Trophoblast cell (in vitro differentiated cells and primary cell): ENCODE measurements at places on chromosomes 1 and 21.

DNA sequence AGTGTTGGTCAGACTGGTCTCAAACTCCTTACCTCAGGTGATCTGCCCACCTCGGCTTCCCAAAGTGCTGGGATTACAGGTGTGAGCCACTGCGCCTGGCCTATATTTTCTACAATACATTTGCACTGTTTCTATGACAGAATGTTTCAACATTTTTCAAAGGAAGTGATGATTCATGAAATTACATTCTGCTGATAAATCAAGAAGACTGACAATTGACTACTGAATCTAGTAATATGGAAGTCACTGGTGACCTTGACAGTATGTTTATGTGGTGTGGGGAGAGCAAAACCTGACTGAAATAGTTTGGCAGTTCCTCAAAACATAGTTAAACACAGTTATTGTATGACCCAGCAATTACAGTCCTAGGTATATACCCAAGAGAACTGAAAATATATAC lies 18.1 kb downstream of the LRIF1 start:
- no peak for DNase-seq

- DNase-seq, result no peak
Measured at GRCh38 chr1:183275322-183275721, 89.3 kb downstream of the LAMC2 start.

DNA sequence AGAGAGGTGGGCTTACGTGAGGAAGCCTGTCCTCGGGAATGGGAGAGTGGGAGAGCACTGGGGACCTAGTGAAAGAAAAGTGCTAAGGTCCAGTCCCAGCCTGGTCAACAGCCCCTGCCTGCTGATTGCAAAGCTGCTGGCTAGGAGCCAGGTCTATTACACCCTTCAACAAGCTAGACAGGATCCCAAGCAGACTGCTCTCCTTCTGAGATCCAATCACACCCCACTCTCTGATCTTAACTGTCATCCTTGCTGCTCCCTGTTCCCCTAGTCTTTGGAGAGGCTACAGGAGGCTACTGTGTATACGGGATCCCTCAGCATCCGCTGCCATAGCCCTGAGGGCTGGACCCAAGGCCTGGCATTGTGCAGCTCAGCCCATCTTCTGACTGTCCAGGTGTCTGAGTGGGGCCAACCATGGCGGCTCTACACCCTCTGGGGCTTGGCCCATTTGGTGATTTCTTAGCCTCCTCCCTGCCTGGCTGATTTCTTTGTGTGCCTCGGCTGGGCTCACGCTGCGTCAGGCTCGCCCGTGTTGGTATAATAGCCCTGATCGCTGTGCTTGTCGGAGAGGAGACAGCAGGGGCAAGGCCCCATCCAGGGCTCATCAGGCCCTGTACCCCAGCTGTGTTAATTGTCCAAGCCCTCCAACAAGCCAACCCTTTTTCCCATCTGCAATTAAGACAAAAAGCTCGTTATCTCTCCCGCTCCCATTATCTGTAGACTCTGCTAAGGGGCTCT lies 43.9 kb downstream of the NAV1 start:
- DNase-seq, result no peak

DNA sequence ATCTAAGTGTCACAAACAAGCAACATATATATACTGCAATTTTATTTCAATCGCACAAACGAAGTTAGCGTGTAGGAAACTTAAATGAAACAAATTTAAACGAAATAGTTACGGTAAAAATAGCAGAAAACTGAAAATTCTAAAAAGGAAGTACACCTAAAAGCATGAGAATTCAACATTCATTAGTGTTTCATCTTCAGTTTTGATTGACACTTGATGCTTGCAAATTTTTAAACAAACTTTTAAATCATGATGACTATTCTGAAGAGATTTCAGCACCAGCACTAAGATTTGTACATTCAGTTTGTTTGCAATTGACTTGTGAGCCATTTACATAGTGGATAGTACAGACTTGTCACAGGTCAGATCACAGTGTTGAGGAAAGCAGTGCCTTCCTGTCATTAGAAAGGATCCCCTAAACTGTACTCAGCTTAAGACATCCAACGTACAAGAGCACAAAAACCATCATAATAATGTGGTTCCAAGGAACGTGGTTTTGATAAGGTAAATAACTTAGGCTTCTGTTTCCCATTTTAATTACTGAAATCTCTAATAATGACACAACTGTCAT lies 67.0 kb upstream of the LBR start:
- DNase-seq, result no peak

GRCh38 chr21:40689217-40689616 lies 157.7 kb downstream of the DSCAM start:
- no peak for DNase-seq

GRCh38 chr1:176119549-176119948 lies 87.5 kb downstream of the COP1 start:
- no peak for DNase-seq

DNA sequence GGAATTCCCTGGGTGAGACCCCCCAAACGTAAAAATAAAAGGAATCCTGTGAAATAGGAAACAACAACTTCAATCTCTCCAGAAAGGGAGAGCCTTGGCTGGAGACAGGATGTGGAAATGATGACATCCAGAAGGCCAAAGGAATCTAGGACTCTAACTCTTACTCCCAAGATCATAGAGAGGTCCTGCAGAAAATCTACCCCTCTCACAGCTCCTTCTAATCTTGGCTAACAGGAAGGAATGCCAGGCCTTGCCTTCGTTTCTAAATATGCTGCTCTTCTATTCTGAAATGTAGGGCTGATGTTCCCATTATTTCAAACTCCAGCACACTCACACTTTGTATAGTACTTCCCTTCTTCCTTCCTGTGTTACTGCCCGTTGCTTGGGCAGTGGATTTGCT lies 40.7 kb downstream of the ARHGEF11 start:
- DNase-seq, result no peak

DNA sequence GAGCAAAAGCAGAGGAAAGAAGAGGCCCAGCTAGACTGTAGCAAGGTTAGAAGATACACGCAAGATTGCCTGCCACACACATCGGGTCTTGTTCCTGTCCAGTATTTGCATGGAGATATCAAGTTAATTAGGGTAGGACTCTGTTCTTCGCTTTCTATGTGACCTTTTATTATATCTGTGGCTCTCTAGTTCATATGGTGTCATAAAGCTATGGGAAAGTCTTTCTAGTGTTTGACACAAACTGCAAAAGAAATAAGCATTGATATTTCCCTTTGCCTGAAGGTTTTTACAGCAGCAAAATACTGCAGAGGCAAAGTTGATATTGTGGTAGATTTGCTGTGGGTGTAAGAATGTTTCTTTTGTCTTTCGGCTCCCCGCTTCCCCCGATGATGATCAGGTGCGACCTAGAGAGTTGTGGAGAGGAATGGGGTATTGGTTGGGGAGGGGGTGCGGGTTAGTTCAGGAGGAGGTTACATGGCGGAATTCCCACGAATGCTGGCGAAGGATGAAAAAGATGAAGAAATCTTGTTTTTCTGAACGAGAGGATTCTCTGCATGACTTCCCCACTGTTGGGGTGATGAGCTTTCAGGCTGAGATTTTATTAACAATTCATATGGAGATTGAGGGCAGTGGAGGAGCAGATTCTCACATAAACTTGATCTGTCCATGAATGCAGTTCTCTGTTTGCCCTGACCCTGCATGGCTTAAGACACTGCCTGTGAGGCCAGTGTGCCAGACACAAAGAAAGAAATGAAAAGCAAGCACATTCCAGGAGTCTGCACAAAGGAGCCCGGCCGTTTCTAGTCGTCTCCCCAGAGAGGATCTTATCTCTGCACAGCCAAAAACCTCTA lies 550.2 kb downstream of the USP25 start:
- DNase-seq, result no peak

GRCh38 chr1:180213401-180214170 lies 16.5 kb upstream of the LHX4 start:
- peak; percentile 77 for DNase-seq

GRCh38 chr1:234531151-234531635 lies 52.2 kb upstream of the TARBP1 start:
- DNase-seq, result peak; percentile 98

- no peak for DNase-seq
Measured at GRCh38 chr21:36100971-36101641, 31.3 kb downstream of the CBR1 start.

DNA sequence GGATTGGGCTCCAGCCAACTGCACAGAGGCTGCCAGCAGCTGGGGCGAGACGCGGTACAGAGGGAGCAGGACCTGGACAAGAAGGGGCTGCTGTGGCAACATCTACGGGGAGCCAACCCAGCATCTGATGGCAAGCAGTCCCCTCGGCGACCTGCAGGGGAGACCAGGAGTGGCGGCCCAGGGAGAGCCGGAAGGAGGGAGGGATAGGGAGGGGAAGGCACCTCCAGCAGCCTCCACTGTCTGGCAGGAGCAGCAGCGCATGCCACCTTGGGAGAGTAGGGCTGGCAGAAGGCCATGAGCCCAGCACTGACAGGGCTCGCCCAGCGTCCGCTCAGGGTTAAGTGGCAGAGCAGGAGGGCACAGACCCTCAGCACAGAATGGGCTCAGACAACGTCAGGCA lies 17.3 kb downstream of the CHD5 start:
- DNase-seq, result no peak

GRCh38 chr1:32636914-32637645 lies 13.3 kb downstream of the ZBTB8OS start:
- peak; percentile 69 for DNase-seq

GRCh38 chr1:157994704-157995582 lies 1.5 kb downstream of the KIRREL1 start:
- no peak for DNase-seq

GRCh38 chr1:193367863-193368262 lies 181.4 kb upstream of the B3GALT2 start:
- no peak for DNase-seq

DNA sequence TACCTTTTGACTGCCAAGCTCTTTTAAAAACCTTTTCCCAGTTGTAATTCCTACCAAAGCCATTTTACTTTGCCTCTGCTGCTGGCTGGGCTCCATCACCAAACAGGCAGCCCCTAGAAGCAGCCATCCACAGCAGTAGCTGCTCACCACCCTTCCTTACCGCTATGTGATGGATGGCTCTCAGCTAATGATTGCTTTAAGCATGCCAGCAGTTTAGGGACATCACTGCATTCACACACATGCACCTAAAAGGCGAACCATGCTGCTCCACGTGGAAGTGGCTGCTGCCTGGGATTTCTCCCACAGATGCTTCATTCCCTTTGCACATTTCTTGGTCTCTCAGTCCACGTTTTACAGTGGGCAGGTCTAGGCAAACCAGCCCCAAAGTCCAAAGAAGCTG lies 46.3 kb upstream of the PDE9A start:
- DNase-seq, result no peak

DNA sequence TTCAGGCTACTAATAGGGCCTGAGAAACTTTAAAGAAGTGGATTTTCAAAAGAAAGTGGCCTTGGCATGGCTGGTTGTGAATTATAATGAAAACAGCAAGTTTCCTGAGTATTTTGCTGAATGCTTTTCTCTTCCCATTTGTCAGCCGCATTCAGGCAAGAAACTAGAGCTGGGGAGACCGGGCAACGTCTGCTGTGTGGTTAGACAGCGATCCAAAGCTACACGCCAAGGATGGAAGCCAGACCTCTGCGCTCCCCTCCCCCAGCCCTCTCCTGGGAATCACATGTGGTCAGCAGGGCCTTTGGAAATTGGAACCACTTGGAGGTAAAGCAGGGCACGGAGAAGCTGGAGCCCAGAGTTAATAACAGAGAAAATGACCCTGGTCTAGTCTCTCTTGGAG lies 114.1 kb upstream of the CD34 start:
- no peak for DNase-seq

GRCh38 chr1:96524100-96524499 lies 197.5 kb upstream of the PTBP2 start:
- no peak for DNase-seq

DNA sequence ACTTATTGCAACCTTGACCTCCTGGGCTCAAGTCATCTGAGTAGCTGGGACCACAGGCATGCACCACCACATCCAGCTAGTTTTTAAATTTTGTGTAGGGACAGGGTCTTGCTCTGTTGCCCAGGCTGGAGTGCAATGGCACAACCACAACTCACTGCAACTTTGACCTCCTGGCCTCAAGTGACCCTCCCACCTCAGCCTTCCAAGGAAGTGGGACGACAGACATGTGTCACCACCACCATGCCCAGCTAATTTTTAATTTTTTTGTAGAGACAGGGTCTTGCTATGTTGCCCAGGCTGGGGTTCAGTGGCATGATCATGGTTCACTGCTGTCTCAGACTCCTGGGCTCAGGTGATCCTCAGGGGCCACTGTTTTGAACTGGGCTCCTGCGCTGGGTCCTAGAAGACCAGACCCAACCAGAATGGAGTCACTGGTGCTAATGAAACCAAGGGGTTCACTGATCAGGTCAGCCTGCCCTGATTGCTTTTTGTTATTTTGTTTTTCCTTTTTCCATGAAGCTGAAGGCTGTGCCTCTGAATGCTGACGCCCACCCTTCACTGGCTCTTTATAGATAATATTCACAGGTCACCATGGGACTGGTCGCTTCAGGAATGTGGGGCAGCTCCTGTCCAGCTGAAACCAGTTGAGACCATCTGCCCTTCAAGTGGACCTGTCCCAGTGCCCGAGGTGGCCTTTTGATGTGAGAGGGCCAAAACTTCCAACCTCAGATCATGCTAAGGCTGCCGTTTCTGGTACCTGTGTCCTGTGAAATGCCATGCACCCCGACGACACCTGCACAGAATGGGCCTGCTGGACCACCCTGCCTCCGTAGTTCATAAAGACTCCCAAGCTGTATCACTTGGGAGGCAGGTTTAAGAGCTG lies 4.9 kb downstream of the TRIM17 start:
- DNase-seq, result no peak

DNA sequence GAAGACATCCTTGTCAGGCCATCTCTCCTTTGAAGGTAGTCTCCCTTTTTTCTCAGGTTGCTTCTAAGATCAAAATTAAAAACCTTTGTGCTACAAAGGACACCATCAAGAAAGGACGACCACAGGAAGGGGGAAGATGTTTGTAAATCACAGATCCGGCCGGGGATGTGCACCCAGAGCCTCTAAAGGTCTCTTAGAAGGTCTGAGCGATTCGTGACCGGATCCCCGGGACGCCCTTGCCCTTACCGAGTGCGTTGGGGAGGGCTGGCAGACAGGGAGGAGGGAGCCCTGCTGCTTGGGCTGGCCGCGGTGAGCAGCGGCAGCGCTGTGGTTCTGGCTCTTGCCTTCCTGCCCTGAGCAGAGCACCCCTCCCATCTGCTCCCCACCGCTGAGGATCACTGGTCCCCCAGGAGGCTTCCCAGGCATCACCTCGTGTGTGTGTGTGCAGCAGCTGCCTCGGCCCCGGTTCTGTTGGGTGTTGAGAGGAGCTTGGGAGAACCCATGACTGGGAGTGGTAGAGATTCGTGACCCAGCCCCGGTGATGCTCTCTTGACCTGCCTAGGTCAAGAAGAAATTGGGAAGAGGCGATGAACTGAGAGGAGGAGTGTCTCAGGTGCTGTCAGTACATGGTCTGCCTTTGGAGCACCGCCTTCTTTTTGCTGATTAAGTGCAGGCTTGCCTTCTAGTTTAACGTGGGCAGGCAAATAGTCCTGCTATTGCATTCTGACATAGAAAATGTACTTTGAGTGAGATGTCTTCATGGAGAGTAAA lies 34.5 kb downstream of the AGPAT3 start:
- no peak for DNase-seq

DNA sequence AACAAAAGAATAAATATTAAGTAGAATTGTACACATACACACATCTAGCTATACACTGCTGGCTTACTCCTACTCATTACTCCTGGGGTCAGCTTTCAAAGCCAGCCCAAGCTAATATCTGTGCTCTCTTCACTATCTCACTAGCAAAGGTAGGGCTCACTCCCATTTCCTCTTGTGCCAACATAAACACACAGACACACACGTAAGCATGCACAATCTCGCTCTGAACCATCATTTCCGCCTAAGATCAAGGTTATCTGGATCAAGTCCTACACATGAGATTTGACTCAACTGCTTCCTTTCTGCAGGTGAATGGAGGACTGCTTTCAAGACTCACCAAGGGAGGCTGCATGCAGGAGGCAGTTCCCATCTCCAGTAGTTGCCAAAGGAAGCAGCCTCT lies 28.8 kb upstream of the MTMR11 start:
- DNase-seq, result no peak
